Stimulated activated naive B cell treated with anti-CD40 and anti-IgM and Interleukin-4, amounts not matched to agents 10 μg/mL and 1 μg/mL and 100 μg/mL, for 72 hours (primary cell): ENCODE measurements at places on chromosomes 13 and 19.

DNA sequence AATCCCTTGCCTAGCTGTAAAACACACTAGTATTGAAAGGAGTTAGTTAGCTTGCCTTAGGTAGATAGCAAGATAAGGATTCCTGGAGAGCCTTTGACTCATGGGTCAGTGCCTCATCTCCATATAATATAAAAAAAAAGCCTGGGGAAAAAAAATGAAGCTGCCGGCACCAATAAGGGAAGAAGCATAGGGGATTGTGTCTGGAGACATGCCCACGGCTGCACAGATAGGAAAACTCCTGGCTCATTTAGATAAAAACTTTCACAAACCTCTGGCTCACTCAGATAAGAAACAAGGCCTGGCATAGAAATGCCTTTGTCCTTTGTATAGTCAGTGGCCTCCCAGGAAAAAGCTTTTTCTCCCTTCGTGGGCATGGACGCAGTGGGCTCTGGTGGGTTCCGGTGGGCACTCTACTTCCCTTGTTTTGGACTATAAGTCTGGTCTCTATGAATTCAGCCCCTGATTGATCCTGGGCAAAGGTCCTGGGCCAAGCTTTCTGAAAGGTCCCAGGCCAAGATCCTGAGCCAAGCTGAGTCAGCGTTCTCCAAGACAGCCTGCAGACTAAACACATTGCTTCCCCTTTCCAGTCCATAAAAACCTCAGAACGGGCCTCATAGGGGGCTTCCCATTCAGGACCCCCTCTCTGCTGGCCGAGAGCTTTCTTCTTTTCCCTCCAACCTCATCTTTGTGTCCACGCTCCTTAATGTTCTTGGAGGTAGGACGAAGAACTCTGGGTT lies 4.9 kb upstream of the OR7A17 start:
- DNase-seq = no peak

DNA sequence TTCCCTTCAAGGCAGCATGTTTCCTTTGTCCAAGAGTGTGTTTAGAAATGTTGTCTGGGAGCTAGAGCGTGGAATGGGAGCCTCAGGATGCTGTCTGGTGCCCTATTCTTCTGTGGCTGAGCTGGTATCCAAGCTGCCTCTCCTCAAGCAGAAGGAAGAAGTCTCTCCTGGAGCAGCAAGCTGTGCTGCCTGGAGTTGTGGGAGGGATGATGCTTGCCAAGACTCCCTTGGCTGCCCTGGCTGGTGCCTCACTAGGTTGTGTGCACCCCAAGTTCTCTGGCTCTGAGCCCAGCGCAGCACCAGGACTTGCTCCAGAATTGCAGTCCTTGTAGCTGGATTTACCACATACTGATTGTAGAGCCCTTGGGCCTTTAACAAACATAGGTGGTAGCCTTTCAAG lies 4.7 kb upstream of the CYP4F3 start:
- no peak for DNase-seq

- DNase-seq = no peak
Measured at GRCh38 chr19:55152017-55152416, 3.0 kb upstream of the TNNT1 start.

DNA sequence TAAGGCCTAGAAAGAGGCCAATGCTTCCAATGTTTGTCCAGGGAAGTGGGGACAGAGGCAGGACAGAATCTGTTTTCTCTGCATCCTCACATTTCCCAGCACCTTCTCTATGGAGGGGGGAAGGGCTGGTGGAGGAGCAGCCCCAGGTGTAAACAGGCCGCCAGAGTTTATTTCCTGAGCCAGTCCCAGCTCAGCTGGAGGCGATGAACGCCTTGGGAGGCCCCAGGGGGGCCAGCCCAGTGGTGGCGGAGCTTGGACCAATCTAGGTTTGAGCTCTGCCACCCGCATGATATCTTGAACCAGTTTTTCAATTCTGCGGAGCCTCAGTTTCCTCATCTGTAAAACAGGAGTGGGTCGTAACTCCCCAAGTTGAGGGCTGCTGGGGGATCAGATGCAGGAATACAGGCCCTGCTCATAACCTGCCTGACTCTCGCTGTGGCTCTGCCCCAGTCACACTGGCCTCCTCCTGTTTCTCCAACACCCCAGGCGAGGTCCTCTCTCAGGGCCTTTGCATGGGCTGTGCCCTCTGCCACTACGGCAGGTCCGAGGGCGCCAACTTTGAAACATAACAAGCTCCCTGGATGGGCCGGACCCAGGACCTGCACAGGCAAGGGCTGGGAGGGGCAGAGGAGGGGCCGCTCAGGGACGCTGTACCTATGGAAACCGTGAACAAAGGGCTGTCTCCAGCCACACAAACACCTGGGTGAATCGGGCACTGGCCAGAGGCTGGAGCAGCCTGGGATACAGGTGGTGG lies 1.1 kb downstream of the TNFAIP8L1 start:
- DNase-seq = no peak

DNA sequence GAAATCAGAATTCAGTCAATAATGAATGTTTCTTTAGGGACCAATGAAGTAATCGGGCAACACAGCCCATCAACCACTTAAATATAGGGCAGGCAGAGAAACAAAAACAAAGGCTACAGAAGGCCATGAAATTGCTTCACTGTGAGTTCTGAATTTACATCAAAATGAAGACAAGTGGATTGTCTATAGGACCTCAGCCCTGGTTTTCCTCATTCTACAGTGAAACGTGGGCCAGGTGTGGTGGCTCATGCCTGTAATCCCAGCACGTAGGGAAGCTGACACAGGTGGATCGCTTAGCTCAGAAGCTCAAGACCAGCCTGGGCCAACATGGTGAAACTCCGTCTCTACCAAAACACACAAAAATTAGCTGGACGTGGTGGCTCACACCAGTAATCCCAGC lies 416.0 kb downstream of the KLF12 start:
- DNase-seq = no peak

GRCh38 chr19:7961920-7962626 lies 18.6 kb upstream of the TIMM44 start:
- no peak for DNase-seq

DNA sequence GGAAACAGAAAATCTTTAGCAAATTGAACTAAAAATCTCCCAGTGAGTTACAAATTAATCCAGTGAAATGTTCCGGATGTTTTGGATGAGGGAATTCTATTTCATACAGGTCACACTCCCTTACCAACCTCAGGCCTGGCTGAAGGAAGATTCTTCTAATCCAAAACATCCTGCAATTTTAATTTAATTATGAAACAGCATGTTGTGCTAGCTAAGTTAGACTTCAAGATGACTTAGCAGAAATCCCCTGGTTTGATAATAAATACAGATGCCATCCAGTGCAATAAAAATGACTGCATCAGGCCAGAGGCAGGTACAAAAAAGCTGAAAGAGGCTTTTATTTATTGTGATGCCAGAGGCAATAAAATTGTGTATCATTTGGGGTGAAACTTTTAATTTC lies 96.7 kb upstream of the CLDN10 start:
- no peak for DNase-seq

GRCh38 chr13:29006359-29006850 lies 186.3 kb downstream of the MTUS2 start:
- DNase-seq = no peak

DNA sequence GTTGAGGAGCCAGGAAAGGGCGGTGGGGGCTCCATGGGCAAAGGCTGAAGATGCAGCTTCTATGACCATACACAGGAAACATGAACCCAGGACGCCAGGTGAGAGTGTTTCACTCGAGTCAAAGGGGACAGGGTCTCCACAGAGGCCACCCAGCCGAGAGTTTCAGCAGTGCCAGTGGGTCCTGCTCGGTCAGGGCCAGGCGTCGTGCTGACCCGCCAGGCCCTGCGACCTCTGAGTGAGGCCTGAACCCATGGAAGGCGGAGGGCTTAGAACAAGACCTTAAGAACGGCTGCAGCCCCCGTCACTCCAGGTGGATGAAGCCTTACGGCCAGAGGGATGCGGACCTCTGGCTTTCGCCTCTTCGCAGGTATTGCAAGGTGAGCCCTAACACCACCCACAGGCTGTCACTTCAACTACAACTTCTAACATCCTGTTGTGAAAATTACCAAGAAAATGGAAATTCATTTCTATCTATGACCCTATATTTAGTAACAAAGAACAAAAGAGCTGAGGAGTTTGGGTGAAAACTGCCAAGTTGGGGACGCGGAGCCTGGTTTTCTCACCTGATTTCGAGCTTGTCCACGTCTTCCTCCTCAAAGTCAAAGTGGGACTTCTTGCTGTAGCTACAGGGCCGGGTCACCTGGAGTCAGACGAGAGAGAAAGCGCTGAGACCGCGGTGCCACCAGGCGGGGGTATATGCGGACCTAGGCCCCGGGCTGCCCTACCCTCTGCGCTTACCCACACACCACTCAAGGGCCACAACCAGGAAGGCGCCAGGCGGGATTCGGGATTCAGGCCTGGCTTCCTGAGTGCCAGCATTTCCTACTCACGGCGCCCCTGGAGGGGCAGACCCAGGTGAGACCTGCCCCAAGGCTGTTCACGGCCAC lies 50.1 kb upstream of the C13orf46 start:
- DNase-seq = no peak

- no peak for DNase-seq
Measured at GRCh38 chr19:38135150-38135998, 88.6 kb downstream of the DPF1 start.

GRCh38 chr19:38830039-38830733 lies 1.4 kb downstream of the ECH1 start:
- no peak for DNase-seq

- DNase-seq = no peak
Measured at GRCh38 chr19:53463263-53463662, 4.3 kb upstream of the ZNF813 start.

DNA sequence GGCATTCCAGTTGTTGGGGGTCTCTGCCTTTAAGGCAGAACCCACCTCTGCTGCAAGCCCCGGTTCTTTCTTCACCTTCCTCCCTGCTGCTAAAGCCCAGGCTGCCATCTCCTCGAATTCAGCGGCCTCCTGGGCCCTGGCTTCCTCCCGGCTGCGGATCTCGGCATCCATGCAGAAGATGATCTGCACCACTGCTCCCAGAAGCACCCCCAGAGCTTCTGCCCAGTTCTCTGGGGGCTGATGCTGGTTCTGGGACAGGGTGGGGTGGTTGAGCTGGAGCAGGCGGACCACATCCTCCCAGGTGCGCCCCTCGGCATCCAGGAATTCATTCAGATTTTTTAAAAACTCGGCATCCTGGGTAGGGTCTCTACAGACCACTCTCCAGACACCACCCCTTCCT lies 987 bp downstream of the PNMA8A start:
- no peak for DNase-seq

GRCh38 chr19:16895467-16896145 lies 6.8 kb downstream of the F2RL3 start:
- no peak for DNase-seq

DNA sequence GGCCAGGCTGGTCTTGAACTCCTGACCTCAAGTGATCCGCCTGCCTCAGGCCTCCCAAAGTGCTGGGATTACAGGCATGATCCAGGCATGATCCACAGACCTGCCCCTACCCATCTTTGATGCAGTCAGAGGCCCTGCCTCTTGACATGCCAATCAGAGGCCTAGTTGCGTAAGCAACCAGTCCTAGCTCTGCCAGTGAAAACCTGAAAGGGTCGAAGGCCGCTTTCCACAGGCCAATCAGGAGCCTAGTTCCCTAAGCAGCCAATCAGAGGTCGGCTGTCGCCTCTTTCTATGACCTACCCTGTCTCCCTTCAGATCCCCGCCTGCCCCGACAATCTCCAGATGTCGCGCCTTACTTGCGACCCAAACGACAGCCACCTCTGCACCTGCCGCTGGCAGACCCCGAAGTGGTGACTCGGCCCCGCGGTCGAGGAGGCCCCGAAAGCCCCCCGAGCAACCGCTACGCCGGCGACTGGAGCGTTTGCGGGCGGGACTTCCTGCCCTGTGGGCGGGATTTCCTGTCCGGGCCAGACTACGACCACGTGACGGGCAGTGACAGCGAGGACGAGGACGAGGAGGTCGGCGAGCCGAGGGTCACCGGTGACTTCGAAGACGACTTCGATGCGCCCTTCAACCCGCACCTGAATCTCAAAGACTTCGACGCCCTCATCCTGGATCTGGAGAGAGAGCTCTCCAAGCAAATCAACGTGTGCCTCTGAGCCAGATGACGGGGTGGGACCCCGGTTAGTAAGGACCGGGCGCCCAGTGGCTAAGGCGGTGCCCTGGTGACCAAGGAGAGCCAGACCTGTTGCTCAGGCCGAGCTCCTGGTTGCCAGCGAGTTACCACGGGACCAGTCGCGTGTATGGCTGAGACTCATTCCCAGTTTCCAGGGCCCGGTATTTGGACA lies 6.3 kb downstream of the SYDE1 start:
- no peak for DNase-seq

DNA sequence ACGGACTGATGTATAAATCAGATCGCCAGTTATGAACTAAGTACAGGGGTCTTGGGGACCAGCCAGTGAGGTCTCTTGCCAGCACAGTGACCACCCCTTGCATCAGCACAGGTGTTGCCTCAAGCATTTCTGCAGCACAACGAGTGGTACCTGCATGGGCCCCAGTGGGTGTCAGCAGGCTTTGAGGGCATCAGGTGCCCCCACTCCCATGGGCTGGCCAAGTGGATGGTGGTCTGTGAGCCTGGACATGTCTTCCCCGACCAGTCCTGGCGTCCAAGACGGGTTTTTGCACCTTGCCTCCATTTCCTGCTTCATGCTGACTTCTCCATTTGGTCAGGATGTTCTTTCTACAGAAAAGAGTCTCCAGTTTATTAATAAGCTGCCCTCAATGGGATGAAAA lies 22.4 kb upstream of the ARHGEF7 start:
- DNase-seq = no peak

DNA sequence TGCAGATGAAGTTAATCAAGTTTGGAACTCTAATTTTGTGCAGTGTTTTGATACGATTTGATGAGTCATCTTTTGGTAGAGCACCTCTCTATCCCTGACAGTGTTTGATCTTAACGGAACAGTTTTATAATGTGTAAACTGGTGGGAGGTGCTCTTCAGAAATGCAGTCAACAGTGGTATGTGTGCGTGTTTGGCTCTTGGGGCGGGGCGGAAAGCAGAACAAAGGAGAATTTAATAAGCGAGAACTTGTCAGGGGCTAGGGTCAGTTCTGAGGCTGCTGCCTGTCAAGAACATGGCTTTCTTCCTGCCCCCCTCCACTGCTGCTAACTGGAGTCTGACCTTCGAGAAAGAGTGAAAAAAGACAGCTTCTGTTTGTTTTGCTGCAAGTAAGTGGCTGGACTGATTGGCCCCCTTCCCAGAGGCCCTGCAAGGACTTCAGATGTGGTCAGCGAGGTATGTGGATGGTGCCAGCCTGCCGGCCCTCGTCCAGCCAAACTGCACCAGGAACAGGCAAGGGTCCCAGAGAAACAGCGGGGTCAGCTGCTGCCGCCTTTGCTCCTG lies 40.8 kb downstream of the BBC3 start:
- DNase-seq = no peak

- DNase-seq = no peak
Measured at GRCh38 chr19:44939668-44940067, 2.4 kb upstream of the APOC4 start.

DNA sequence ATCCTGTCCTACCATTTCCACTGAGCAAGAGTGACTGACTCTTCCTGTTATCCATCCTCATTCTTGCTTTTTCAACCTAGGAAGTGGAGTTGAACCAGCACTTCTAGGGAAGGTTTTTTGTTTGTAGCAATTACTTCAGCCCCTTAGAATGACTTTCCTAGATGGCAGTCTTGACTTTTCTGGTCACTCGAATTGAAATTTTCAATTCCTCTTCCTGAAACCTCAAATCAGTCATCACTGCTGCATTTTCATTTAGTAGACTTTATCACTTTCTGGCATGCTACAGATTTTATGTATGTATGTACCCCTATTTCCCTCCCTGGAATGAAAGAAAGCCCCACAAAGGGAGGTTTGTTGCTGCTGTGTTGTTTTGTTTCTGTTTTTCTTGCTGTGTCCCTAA lies 915.9 kb downstream of the PCDH17 start:
- no peak for DNase-seq
